ENCODE measurements at places on chromosomes 2 and 18.

DNA sequence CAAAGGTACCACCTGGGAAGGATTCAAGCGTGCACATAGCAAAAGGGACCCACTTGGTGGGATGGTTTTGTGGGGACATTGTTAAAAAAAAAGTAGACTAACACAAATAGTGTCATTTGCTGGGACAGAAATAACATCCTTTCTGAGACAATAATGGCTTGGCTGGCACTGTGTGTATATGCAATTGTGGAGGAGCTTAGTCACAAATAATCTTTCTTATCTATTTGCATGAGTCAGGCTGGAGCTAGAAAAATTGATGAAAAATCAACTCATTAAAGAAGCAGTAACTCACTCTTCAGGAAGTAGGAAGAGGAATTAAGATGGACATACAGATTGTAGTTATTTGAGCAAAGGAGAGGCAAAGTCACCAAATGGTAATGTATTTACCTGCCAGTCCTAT lies 29.5 kb upstream of the ITGB6 start:
- no peak for DNase-seq

- no peak for DNase-seq
Measured at GRCh38 chr2:212926940-212927339, 224.5 kb downstream of the IKZF2 start.

- DNase-seq, result peak; percentile 40
Measured at GRCh38 chr2:937530-937929, 13.1 kb upstream of the SNTG2 start.

- no peak for DNase-seq
Measured at GRCh38 chr2:43454791-43455190, 141.0 kb downstream of the THADA start.

DNA sequence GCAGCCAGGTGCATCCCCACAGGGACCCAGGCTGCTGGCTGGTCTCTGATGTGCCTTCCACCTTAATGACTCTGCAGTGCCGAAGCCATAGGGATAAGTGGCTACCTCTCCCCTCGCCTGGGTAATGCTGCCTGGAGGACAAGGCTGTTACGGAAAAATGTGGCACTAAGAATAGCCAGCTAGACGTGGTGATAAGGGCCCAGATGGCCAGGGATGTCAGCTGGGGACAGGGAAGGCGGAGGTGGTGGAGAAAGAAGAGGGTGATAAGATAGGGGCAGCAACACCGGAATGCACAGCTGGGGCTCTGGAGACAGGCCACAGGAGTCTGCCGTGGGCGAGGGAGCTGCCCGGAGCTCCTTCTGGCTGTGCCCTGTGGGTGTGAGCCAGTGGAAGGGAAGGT lies 170.6 kb downstream of the FHOD3 start:
- DNase-seq, result peak; percentile 75

DNA sequence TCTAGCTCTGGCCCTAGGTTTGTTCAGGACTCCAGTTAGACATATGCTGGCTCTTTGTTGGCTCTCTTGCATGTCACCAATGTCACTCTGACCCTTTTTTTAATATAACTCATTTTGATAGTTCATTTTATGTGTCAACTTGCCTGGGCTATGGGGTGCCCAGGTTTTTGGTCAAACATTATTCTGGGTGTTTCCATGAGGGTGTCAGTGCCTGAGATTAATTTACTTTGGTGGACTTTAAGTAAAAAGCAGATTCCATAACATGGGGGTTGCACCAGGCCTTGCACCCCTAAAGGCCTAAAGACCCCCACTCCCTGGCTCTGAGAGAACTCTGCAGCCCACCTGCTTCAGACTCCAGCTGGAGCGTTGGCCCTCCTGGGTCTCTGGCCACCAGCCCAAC lies 48.1 kb upstream of the SNTG2 start:
- peak; percentile 18 for DNase-seq

GRCh38 chr2:222844323-222844722 lies 16.5 kb upstream of the ACSL3 start:
- DNase-seq, result no peak

GRCh38 chr2:225600444-225600843 lies 200.9 kb downstream of the NYAP2 start:
- no peak for DNase-seq

DNA sequence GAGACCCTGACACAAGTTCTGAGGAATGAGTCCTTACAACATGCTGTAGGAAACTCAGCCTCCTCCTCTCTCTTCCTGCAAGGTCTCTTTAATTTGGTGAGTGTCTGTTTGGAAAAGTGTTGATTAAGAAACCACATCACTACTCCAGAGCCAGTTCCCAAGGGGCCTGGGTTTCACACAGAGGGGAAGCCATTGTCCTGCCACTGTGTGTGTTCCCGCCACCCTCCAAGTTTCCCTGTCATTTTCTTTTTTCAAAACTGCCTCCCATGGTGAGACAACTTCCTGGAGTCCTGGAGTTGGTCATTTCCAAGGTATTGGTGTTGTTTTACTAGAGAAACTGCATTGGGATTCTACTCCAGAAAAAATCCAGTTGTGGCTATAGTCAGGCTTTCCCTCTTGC lies 232.0 kb upstream of the PARD3B start:
- peak; percentile 77 for DNase-seq

DNA sequence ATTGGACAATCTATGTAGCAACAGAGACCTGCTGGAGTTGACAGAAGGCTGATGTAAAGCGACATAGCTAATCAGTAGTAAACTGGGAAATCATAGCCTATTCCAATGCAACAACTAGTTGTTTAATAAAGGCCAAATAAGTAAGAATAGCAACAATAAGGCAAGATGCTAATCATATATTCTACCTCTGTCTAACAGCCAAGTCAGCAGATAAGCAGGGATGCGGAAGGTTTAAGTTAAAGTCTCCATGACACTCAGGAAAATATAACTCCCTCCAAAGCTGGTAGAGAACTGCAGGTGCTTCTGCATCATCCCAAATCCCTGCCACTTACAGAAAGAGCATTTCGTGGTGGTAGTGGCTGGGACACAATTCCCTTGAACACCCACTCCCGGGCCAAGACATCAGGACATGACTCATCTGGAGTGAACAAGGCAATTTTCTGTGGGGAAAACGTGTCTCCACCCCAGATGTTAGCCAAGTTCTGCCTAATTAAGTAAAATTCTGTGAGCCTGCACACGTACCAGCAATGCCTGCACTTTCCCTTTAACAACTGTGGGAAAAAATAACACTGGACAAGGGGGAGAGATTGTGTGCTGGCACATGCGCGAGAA lies 413.6 kb upstream of the ID2 start:
- DNase-seq, result no peak

GRCh38 chr2:31271851-31272267 lies 37.9 kb downstream of the EHD3 start:
- no peak for DNase-seq

DNA sequence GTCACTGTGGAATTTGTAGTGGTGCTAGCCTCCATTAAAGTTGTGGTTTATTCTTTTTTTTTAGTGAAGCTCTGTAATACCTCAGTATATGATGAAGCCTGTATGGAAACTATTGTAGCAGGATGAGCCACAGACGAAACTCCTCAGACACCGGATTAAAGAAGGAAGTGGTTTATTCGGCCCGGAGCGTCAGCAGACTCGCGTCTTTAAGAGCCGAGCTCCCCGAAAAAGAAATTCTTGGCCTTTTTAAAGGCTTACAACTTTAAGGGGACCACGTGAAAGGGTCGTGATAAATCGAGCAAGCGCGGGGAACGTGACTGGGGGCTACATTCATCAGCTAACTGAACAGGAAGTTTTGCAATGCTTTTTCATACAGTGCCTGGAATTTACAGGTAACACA lies 8.1 kb upstream of the CCL20 start:
- no peak for DNase-seq

DNA sequence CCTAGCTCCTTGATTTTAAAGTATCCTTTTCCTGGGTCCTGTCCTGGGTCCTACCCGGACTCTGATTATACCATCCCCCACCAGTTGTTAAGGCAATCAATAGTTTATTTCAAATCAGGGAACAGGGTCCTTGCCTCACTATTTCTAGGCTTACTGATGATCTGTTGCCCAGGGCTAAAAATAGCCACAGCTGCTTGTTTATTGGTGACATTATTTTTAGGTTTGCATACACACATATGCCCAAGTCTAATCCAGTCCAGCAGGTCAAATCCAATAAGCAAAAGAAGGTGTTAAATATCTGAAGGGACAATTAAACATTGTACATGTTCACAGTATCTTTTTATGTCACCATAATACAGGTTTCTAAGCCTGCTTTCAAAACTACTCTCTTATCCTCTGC lies 66.0 kb downstream of the RAB10 start:
- no peak for DNase-seq

DNA sequence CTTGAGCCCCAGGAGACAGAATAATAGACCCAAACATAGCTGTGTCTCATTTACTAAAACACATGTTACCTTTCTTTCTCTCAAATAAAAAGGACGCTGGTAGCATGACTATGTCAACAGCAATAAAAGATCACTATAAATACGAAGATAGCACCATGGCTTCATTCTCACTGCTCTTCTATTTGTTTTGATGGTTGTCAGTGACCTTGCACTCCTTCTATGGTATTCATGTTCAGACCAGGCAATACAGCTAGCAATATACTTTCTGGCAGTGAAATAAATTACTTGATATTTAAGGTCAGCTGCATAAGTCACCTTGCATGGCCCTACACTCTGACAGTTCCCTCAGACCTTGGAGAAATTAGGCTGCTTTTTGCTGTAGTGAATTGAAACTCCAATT lies 263.2 kb upstream of the CDH7 start:
- no peak for DNase-seq

Data from endodermal cell (in vitro differentiated cells).